Sigmoid colon (tissue), 7 donors: ENCODE measurements at places on chromosomes 12 and 14.

- H3K4me1 ChIP-seq: no peaks in the 10 kb centered on the region
- H3K36me3 ChIP-seq: no peaks in the 10 kb centered on the region
- no peak overlapping the region for H3K4me3 ChIP-seq
- H3K27me3 ChIP-seq: no peaks in the 10 kb centered on the region
- peak; percentile 63 for DNase-seq
These were observed 13.5 kb downstream of the NCOR2 start for GRCh38 chr12:124553862-124554428.

DNA sequence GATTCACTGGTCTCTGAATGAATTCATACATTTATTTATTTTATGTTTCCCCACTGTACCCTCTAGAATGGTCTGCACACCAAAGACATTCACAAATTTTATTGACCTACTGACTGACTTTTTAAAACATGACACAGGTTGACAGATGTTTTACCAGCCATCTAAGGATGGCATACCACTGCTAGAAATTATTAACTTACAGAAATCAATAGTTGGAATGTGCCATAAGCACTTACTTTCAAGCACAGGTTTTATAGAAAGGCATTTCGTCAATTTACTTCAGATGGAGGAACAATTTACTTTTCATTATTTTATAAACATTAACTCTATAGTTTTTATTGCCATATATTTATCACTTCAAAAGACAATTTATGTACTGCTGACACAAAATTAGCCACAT is 448.7 kb upstream of the FBXO33 start:
- no peak overlapping the region for H3K4me3 ChIP-seq
- H3K4me1 ChIP-seq: no peaks in the 10 kb centered on the region
- no peaks in the 10 kb centered on the region for H3K36me3 ChIP-seq
- no peaks in the 10 kb centered on the region for H3K27me3 ChIP-seq
- no peak for DNase-seq

- H3K27ac ChIP-seq: no peak overlapping the region
- H3K36me3 ChIP-seq: no peaks in the 10 kb centered on the region
- peaks cover 15% of the 10 kb centered on the region for H3K4me1 ChIP-seq
- no peak for DNase-seq
These were observed 214.7 kb downstream of the PHLDA1 start for GRCh38 chr12:75816897-75817296.

DNA sequence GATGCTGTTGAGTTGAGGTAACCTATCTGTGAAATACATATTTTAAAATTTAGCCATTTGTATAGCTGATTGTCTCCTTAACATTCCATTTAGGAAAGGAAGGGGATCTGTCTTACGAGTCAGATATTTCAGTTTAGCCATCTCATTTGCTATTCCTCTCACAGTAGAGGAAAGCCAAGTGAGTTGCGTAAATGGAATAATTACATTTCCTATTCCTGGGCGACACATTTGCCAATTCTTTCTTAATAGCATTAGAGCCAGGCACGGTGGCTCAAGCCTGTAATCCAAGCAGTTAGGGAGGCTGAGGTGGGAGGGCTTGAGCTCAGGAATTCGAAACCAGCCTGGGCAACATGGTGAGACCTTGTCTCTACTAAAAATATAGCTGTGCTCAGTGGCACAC is 116.3 kb downstream of the TMX1 start:
- no peak for DNase-seq
- no peak overlapping the region for H3K27ac ChIP-seq
- no peaks in the 10 kb centered on the region for H3K36me3 ChIP-seq

GRCh38 chr14:81350344-81351130 is 49.6 kb downstream of the STON2 start:
- no peak overlapping the region for H3K27ac ChIP-seq
- no peaks in the 10 kb centered on the region for H3K36me3 ChIP-seq
- H3K4me1 ChIP-seq: no peaks in the 10 kb centered on the region
- H3K4me3 ChIP-seq: no peak overlapping the region
- DNase-seq: no peak
- no peaks in the 10 kb centered on the region for H3K27me3 ChIP-seq

- H3K4me3 ChIP-seq: no peak overlapping the region
- H3K27ac ChIP-seq: no peak overlapping the region
- DNase-seq: no peak
These were observed 30.5 kb downstream of the ALX1 start for GRCh38 chr12:85310456-85311076.

DNA sequence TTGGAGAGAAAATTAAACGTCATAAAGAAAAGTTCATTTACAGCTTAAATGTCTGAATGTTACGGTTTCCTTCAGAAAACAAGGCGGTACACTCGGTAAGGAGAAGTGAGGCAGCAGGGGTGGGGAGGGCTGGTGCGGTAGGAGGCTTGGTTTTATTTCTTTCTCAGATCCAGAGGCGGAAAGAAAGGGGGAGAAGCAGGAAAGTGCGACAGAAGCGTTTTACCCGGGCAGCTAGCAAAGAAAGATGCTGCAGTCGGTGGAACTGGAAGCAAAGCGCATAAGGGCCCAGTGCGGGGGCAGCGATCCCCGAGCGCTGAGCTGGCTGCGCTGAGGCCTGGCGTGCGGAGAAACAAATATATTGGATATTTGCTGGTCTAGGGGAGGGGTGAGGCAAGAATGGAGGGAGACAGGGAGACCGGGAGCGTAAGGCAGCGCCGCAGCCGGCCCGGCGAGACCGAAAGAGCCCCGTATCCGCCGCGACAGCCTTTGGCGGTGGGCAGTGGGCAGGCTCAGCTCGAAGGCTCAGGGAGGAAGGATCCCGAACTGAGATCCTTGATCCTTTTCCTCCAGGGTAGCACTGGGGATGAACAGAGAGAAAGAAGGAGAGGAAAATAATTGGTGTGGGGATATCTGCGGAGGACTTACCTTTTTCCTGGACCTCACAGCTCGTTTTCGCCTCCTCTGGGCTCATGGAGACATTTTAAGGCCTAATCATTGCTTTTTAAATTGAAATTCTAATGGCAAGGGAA is 6.4 kb upstream of the HOXC11 start:
- DNase-seq: no peak
- H3K4me1 ChIP-seq: peaks cover 11% of the 10 kb centered on the region

DNA sequence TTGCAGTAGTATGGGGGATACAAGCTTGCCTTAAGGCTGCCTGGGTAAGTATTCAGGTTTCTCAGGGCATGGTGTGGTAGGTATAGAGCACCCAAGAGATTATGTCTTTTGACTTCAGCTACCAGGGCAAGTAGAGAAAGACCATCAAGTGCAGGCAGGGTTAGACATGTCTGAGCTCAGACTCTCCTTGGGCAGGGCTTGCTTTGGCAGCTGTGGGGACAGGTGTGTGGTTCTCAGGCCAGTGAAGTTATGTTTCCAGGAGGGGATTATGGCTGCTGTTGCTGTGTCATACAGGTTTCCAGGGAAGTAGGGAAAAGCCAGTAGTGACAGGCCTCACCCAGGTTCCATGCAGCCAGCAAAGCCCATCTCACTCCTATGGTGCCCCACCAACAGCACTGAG is 1040.4 kb downstream of the FLRT2 start:
- no peak overlapping the region for H3K27ac ChIP-seq
- no peaks in the 10 kb centered on the region for H3K36me3 ChIP-seq
- no peak overlapping the region for H3K4me3 ChIP-seq
- no peaks in the 10 kb centered on the region for H3K27me3 ChIP-seq
- no peaks in the 10 kb centered on the region for H3K4me1 ChIP-seq
- DNase-seq: peak; percentile 46

GRCh38 chr14:81673930-81674329 is 140.3 kb upstream of the SEL1L start:
- no peak overlapping the region for H3K27ac ChIP-seq
- no peaks in the 10 kb centered on the region for H3K27me3 ChIP-seq
- DNase-seq: no peak
- H3K36me3 ChIP-seq: no peaks in the 10 kb centered on the region
- H3K4me3 ChIP-seq: no peak overlapping the region
- no peaks in the 10 kb centered on the region for H3K4me1 ChIP-seq

DNA sequence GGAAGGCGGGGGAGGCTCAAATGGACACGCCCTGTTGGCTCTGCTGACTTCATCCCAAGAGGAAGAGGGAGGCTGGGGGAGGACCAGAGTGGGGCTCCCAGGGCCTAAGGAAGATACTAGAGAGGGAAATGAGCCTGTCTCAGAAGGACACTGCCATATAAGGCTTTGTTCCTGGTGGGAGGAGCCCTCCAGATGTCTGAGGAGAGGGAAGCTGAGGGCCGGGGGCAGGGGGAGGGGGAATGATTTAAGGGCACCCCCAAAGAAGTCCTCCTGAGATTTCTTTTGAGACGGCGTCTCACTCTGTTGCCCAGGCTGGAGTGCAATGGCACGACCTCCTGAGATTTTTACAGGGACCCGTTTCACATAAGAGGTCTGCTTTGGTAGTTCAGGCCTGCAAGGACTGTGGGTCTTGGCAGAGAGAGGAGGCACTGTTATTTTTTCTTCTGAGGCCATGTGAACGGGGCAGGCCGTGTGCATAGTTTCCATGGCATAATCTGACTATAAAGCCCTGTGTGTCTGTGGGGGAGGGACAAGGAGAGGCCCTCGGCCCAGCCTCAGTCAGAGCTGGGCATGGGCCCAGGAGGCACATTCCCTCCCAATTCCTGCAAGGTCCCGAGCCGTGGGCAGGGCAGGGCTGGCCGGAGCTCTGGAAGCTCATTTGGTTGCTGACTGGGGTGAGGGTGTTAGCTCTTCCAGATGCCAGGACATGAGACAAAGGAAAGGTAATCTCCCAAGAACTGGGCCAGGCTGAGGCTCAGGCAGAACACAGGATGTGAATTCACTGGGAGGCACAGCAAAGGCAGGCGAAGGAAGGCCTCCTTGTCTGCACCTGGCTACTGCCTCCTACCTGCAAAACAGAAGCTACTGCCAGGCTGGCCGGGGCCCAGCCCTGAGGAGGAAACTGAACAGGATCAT is 22.2 kb upstream of the PLEKHG3 start:
- peak overlapping the region; percentile 87 for H3K27ac ChIP-seq
- peak; percentile 88 for DNase-seq
- no peak overlapping the region for H3K4me3 ChIP-seq
- H3K36me3 ChIP-seq: no peaks in the 10 kb centered on the region

DNA sequence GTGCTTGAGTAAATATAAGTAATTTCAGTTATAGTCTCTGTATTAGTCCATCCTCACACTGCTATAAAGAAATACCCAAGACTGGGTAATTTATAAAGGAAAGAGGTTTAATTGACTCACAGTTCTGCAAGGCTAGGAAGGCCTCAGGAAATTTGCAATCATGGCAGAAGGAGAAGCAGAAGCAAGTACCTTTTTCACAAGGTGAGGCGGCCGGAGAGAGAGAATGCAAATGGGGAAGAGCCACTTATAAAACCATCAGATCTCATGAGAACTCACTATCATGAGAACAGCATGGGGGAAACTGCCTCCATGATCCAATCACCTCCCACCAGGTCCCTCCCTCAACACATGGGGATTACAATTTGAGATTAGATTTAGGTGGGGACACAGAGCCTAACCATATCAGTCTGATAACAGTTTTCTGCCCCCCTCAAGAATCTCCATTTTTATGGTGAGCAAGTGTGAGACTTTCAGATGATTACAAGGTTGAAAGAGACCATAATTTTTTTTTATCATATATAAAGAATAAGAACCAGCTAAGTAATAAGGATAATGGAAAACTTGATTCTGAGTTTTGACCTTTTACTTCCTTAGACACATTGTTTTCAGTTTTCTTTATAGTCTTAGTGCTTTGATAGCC is 35.6 kb downstream of the LEMD3 start:
- no peak overlapping the region for H3K4me3 ChIP-seq
- no peaks in the 10 kb centered on the region for H3K27me3 ChIP-seq
- H3K27ac ChIP-seq: no peak overlapping the region
- H3K36me3 ChIP-seq: no peaks in the 10 kb centered on the region

GRCh38 chr12:23253191-23253590 is 628.2 kb downstream of the ETNK1 start:
- H3K27ac ChIP-seq: no peak overlapping the region
- no peaks in the 10 kb centered on the region for H3K27me3 ChIP-seq

DNA sequence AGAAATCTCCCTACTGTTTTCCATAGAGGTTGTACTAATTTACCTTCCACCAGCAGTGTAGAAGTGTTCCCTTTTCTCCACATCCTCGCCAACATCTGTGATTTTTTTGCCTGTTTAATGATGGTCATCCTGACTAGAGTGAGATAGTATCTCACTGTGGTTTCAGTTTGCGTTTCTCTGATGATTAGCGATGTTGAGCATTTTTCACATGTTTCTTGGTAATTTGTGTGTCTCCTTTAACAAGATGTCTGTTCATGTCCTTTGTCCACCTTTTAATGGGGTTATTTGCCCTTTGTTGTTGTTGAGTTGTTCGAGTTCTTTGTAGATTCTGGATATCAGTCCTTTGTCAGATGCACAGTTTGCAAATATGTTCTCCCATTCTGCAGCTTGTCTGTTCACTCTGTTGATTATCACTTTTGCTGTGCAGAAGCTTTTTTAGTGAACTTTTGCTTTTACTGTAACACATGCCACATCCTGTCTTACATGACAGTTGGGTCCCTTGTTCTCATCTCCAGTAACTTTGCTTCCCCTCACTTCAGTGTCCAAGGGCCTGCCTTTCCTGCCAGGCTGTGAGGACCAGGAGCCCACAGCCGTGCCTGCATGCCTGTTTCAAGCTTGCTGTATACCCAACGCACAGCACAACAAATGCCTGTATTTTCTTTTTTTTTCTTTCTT is 64.9 kb downstream of the SPRING1 start:
- no peaks in the 10 kb centered on the region for H3K27me3 ChIP-seq
- H3K36me3 ChIP-seq: no peaks in the 10 kb centered on the region
- DNase-seq: no peak
- H3K4me1 ChIP-seq: no peaks in the 10 kb centered on the region
- H3K27ac ChIP-seq: no peak overlapping the region
- no peak overlapping the region for H3K4me3 ChIP-seq

- H3K27ac ChIP-seq: peak overlapping the region; percentile 85
- DNase-seq: no peak
- H3K36me3 ChIP-seq: peaks cover 43% of the 10 kb centered on the region
- H3K4me3 ChIP-seq: no peak overlapping the region
- H3K27me3 ChIP-seq: no peaks in the 10 kb centered on the region
These were observed 19.5 kb downstream of the FAM181A start for GRCh38 chr14:93946541-93947090.

GRCh38 chr12:77214136-77214535 is 148.8 kb upstream of the E2F7 start:
- H3K4me3 ChIP-seq: no peak overlapping the region
- H3K27ac ChIP-seq: no peak overlapping the region
- H3K4me1 ChIP-seq: no peaks in the 10 kb centered on the region
- H3K27me3 ChIP-seq: no peaks in the 10 kb centered on the region
- no peak for DNase-seq

GRCh38 chr14:77270361-77271112 is 469 bp downstream of the NGB start:
- no peak for DNase-seq
- H3K27me3 ChIP-seq: peaks cover 52% of the 10 kb centered on the region
- no peak overlapping the region for H3K27ac ChIP-seq
- no peak overlapping the region for H3K4me3 ChIP-seq

- H3K36me3 ChIP-seq: no peaks in the 10 kb centered on the region
- peak within 1 kb of the TSS; percentile 41 for H3K4me3 ChIP-seq
- peaks cover 43% of the 10 kb centered on the region for H3K4me1 ChIP-seq
- peak within 1 kb of the TSS; percentile 83 for H3K27ac ChIP-seq
These were observed at the start of gene LRFN5 for GRCh38 chr14:41606532-41607303. Gene LRFN5, plus strand, starts transcription at chr14:41606876.

- H3K4me3 ChIP-seq: no peak overlapping the region
- H3K36me3 ChIP-seq: no peaks in the 10 kb centered on the region
- no peaks in the 10 kb centered on the region for H3K27me3 ChIP-seq
These were observed 22.6 kb upstream of the PKP2 start for GRCh38 chr12:32918890-32919801.
